ENCODE measurements at places on chromosomes 2 and 18.

DNA sequence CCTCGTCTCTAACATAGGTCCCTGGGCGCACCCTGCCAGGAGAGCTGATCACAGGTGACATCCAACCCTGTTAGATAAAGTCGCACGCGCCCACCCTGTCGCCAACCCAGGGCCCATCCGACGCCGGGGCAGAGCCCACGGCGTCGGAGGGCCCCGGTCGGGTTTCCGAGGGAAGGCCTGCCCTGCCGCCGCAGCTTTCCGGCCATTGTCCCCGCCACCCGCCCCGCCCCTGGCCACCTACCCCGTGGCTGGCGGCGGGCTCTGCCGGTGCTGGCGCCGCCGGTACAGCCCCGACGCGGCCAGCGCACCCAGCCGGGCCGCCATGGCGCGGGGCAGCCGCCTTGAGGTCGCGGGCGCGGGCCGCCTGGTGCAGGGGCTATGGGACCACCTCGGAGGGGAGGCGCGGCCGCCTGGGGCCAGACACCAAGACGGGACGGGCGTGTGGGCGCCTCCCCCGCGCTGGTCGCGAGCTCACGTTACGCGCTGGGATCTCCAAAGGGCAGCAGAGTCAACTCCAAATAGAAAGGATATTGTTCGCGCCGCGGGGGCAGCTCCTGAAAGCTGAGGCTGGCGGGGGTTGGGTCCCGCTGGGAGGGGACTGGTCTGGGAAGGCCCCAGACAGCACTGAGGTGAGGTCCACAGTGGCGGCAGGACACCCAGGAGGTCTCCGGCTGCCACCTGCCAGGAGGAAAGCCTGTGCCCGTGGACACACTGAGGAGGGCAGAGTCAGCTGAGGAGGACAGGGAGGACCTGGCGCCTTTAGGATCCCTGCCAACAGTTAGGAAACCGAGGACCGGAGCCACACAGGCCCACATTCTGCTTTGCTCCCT is 11.1 kb downstream of the LIMS2 start:
- DNase-seq = no peak

DNA sequence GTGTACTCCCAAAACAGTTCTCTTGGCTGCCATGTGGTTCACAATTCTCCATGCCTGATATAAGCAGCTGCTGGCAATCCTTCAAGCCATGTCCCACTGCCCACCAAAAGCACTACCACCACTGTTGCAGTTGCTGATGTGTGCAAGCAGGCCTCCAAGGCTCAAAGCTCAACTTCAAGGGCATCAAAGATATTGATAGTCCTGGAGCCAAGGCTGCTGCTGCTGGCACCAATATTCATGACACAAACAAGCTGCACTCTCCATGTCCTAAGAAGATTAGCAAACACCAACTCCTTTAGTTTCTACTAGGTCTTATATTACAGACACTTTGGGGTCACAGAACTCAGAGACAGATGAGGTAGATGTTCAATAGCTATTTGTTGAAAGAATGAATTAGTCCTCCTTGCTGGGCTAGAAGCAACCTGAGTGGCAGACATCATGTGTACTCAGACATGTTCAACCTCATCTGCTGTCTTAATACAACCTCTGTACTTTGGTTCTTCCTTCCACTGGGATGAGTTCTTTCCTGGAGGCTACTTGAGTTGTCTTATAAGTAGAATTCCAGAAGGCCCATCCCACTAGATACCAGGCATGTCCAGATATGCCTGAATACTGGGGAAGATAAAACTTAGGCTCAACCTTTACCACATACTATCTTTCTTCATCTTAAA is 104.5 kb upstream of the UGP2 start:
- no peak for DNase-seq

DNA sequence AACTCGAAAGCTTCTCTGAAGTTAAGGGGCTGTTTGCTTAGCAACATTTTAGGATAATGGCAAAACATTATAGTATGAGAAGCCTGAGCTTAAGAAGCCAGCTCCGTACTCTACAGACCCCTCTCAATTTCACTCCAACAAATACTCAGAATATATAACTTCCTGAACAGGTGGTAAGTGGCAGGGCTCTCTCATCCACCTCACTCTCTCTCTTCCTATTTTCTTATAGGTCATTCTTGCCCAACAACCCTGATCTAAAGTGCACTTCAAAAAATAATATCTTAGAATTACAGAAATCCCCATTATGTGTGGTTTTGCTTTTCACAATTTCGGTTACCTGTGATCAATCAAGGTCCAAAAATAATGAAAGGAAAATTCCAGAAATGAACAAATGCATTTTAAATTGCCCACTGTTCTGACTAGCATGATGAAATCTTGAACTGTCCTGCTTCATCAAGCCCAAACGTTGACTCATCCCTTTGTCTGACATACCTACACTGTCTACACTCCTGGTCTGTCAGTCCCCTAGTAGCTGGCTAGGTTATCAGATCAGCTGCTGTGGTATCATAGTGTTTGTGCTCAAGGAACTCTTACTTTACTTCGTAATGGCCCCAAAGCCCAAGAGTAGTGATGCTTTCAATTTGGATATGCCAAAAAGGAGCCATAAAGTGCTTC is 122.8 kb upstream of the COL5A2 start:
- DNase-seq = no peak

- DNase-seq = no peak
These were observed 145.1 kb downstream of the TDRD15 start for GRCh38 chr2:21268878-21269224.

- DNase-seq = no peak
These were observed 35.1 kb upstream of the CDC42EP3 start for GRCh38 chr2:37706334-37707183.

GRCh38 chr2:71538656-71539265 is 85.4 kb downstream of the DYSF start:
- no peak for DNase-seq

DNA sequence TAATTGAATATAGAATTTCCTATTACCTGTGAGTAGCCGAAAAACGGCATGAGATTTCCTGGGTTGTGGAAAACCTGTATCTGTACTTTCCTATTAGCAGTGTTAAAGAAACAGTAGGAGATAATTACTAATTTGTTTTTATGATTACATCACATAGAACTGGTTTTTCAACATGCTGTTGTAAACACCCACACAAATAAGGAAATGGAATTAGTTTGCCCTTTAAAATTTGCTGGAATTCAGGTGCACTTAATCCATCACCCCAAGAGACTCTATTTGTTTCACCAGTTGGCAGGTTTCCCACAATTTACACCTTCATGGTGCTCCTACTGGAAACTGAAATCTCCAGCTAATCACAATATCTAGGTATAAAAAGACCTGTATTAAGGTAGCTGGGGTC is 274.1 kb upstream of the SLC8A1 start:
- DNase-seq = no peak

DNA sequence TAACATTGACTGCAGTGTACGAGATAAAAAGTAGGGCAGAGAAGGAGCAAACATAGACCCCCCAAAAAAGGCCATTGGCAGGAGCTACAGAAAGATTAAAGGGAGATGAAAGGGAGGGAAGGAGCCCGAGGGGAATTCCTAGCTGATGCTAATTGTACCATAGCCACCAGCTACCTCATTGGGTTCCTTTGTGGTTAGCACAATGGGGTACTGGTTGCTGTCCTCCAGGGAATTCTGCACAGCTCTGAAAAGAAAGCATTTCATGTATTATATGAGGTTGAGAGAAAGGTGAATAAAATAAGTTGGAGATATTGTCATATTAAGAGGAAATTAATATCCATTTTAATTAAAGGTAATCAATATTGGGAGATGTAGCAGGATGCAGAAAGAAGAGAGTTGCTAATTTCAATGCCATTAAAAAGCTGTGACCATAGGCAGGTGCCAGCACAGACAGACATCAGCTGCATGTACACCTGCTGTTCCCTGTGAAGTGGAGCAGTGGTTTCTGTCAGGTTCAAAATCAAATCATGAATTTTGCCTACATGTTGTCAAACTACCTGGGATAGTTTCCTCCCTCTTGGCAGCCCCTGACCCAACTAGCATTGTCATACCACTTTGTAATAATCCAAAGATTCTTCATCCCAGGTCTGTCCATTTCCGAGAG is 185.4 kb upstream of the DLGAP1 start:
- no peak for DNase-seq

GRCh38 chr2:104938231-104938941 is 84.5 kb downstream of the POU3F3 start:
- DNase-seq = no peak

- DNase-seq = no peak
These were observed 1.7 kb downstream of the RBMS1 start for GRCh38 chr2:160491911-160492371.

DNA sequence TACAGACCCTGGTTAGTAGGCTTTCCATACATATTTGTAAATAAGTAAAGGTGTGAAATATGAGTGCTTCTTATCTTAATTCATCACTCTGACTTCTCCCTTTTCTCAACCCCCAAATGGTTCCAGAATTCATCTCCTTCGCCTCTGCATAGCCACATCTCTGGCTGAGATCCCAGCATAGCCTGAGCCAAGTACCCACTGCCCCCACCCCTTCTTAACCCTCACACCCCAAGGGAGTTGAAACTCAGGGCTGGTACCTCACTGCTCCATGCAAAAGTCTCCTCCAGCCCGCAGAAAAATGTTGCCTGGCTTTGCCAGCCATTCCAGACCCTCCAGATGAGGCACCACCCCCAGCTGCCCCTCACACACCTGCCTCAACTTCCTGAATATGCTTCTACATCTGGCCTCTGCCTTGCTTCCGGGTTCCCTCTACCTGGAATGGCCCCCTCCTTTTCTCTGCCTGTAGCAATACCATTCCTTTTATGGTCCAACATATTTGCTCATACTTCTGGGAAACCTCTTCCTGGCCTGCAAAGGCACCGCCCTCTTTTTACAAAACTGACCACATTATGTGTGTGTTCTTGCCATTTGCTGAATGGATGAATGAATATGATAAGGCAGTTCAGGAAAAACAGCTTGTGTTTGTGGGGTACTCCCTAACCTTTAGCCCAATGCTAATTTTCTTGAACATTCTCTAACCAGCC is 112.8 kb downstream of the CELF4 start:
- no peak for DNase-seq

DNA sequence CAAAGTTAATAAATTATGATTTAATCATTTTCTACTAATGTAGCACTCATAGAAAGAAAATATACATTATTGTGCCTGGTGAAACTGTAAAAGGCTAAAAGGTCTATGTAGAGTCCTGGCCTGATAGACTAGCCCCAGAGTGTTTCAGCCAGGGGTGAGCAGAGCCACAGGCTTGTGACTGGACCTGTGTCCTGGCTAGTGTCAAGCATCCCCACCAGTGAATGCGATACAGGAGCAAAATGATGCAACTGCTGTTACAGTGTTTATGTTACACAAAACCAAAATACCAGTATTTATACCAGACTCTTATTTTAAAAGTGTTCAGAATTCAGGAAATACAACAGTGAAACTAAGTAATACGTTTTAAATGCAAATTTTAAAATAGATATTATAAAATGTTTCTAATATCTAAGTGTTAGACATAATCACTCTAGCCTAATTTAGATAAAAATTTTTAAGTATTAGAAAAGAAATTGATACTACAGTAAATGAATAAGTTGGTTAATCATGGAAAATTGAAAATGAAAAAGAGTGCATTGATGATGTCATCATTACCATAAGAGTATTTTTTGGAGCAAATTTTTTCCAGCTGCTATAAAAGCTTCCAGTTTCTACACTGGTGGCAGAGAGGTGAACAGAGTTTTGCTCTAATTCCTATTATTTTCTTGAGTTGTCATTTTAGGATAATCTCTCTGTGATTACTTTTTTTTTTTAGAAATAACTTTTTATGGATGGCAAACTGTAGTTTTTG is 6.2 kb upstream of the TSPYL6 start:
- DNase-seq = no peak

Data from stimulated activated CD4-positive, alpha-beta T cell treated with anti-CD3 and anti-CD28 coated beads, Interleukin-2, amount 100 ng/mL, for 4 hours (primary cell).